Osteoblast (primary cell): ENCODE measurements at places on chromosomes 3 and 15. TPM values are rescaled to one million over a fixed set of nuclear protein-coding genes. Genes with fewer than 3 reads are reported as not detected.

DNA sequence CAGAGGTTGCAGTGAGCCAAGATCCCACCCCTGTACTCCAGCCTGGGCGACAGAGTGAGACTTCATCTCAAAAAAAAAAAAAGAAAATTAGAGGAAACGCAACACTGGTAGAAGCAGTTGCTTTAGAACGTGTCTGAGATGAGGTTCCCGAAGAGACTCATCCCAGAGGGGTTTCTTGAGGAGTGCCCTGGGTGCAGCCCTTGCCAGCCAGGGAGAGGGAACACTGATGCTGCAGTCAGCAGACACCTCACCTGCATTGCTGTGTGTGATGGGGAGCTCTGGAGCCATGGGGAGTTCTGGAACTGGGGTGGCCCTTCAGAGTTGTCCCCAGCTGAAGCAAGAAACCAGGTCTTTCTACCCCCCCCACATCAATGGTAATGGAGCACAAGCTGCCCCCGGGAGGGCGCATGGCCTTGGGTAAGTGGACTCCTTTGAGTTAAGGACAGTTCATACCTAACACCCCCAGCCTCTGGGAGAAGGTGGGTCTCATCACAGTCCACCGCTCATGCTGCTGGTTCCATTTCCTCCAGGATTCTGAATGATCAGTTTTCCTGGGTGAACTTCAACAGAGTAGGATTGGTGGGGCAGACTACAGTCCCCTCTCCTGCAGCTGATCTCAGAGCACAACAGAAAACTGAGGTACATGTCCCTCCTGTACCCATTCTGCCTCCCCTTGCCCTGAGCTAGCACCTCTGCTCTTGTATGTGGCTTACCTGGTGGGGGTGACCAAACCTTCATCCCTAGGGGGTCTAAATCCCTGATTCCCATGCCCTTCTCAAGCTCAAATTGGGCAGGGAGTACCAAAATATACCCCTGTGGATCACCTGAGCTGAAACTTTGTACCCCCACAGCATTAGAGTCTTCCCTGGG lies 18.7 kb upstream of the LRRC2 start:
- DNase-seq: no peak

DNA sequence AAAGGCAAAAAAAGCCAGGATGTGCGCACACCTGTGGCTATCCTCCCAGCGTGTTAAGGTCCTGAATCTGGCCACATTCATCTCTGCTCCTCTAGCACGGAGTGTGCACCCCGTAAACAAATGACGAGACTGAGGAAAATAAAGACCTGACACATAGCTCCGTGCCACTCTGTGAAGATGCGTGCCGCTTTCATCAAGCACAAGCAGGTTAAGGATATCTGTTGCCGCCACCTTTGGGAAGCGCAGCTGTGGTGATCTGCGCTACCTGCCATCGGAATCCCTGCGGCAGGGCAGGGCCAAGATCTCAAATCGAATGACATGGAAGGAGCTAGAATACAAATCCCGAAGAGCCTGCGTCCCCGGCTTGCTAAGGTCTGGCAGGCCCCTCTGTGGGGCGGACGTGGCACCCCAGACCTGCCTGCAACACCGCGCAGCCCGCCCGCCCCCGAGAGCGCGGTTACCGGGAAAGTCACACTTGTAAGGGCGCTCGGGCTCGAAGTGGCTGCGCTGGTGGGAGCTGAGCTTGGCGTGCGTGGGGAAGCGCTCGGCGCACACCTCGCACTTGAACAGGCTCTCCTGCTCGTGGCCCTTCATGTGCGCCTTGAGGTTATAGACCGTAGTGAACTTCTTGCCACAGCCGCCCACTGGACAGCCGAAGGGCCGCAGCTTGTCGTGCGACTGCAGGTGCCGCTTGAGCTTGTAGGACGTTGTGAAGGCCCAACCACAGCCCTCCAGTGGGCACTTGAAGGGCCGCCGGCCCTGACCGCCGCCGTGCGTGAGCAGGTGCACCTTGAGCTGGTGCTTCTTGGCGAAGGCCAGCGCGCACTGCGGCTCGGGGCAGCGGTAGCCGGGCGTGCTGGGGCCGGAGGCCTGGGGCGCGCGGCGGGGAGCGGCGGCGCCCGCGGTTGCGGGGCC lies 936 bp downstream of the ZXDC start:
- DNase-seq: peak; percentile 91

- no peak for DNase-seq
Measured at GRCh38 chr3:72535772-72536171, 312.5 kb downstream of the SHQ1 start.

AP3B2 gene
- under 0.01 and 0.36 TPM in 2 replicates for total RNA-seq

SLC24A5 gene
- total RNA-seq: not detected in 2 replicates

PLIN1 gene
- total RNA-seq: under 0.01 TPM in 1 of 2 replicates, not detected in the other

PYDC2 gene
- total RNA-seq: not detected in 2 replicates

ATP2B2 gene
- not detected in 2 replicates for total RNA-seq

GRCh38 chr3:7800006-7800780 lies 701.4 kb upstream of the LMCD1 start:
- DNase-seq: peak; percentile 19

DNA sequence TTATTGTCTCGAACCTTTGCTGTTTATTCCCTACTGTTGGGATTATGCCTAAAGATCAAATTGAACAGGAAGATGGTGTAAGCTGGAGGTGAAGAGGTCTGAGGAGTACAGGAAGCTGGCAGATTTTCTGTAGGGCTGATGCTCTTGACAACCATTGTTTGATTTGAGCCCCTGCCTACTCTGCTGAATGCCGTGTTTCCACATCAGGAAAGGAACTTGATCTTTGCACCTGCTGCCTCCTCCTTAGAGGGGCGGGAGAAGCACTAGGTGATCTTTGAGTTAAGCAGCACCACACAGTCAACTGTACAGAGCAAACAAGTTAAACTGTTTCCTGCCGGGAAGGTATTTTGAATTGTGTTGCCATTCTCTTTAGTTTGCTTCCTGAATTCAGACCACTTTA lies 364.6 kb upstream of the EPHA6 start:
- DNase-seq: no peak

GRCh38 chr3:50661321-50661837 lies 13.3 kb upstream of the DOCK3 start:
- no peak for DNase-seq

GRCh38 chr15:39228889-39229288 lies 352.0 kb upstream of the THBS1 start:
- no peak for DNase-seq

DNA sequence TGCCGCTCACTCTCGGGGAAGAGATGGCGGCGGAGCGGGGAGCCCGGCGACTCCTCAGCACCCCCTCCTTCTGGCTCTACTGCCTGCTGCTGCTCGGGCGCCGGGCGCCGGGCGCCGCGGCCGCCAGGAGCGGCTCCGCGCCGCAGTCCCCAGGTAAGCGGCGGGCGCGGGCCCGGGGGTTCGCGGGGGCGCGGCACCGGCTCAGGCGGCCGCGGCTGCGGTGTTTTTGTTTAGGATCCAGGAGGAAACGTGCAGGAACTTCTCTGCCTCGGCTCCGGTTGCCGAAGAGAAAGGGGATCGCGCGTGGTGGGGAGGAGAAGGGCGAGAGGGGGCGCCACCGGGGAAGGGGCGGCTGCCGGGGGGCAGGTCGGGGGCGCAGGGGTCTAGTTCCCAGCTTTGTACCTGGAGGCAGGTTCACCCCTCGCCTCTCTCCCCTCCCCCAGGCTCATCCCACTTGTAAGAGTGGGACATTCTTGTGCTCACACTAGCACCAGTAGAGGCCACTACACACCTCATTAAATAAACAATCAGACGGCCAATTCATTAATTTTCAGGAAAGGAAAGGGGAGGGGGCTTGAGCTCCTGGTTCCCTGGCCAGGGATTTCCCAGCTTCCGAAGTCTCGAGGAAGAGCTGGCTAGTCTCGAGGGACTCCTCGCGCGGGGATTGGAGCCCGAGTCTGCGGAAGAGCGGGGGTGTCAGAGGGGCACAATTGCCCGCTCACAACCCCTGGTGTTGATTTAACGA lies 562 bp downstream of the NEO1 start:
- DNase-seq: peak; percentile 61

MAGEF1 gene
- total RNA-seq: 18.8 and 22.1 TPM in 2 replicates

DNA sequence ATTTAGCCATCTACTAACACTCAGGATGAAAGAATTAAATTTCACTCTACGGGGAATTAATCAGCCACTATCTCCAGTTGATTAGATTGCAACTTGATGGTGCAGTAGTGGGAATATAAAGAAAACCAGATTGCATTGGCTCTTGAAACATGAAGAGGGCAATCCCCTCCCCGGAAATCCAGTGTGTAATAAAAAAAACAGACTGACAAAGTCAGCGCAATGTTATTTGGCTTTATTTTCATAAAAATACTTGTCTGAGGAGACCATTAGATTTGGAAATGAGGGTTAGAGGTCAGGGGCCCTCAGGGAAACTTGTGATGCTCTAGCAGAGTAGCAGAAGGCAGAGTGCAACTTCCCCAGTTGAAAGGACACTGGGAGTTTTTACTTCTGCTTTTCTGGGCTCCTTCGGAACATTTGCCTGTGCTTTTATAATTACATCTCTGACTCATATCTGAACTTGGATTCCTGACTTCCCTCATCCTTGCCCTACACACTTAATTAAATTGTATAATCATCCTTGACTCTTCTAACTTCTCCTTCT lies 326.8 kb downstream of the TUSC7 start:
- DNase-seq: peak; percentile 38

- peak; percentile 74 for DNase-seq
Measured at GRCh38 chr15:85792102-85792731, 2.5 kb downstream of the KLHL25 start.

- DNase-seq: no peak
Measured at GRCh38 chr15:35089551-35089950, 4.5 kb upstream of the NANOGP8 start.

GRCh38 chr3:46213201-46213600 lies 5.1 kb upstream of the CCR1 start:
- no peak for DNase-seq

TMC3 gene
- total RNA-seq: not detected in 2 replicates

DNA sequence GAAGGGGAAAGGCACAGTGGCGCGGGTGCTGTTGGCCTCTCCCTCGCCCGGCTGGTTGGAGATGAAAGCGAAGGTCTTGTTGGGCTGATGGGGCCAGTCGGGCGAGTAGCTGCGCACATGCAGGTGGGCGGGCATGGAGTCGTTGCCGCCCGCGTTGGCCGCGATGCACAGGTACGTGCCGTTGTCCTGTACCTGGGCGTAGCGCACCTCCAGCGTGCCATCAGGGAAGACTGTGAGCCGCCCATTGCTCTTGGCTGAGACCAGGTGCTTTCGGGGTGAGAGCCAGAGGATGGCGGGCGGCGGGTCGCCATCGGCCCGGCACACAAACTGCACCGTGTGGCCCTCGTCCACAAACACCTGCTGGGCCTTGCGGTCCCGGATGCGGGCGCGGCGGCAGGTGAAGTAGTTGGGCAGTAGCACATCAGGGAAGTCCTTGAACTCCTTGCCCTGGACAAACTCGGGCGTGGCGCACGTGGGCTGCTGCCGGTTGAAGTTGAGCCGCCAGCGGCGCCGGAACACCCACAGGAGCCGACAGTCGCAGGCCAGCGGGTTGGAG lies 18.4 kb downstream of the LINGO1 start:
- DNase-seq: no peak

TTC23 gene
- 21.7 and 27.4 TPM in 2 replicates for total RNA-seq

CCR4 gene
- total RNA-seq: not detected in 2 replicates

DNA sequence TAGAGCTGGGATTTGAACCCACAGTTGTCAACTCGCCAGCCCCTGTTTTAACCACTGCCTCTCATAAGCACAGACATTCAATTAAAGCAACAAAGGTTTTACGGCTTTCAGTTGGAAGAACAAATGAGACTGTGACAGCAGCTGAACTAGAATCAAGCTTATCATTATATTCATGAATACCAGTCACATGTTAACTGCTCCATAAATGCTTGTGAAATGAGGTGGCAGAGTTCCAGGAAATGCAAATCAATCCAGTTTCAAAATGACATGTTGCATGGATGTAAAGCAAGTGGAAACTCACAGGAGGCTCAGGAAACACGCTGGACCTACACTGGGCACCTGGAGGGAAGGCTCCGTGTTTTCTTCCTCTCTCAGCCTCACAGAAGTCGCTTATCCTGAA lies 3.9 kb downstream of the GP5 start:
- DNase-seq: no peak
